ENCODE measurements at places on chromosomes 6 and 20.

GRCh38 chr6:17458966-17459365 is 65.6 kb downstream of the CAP2 start:
- DNase-seq: no peak

GRCh38 chr20:62580052-62580451 is 62.3 kb upstream of the SLCO4A1 start:
- DNase-seq: no peak

DNA sequence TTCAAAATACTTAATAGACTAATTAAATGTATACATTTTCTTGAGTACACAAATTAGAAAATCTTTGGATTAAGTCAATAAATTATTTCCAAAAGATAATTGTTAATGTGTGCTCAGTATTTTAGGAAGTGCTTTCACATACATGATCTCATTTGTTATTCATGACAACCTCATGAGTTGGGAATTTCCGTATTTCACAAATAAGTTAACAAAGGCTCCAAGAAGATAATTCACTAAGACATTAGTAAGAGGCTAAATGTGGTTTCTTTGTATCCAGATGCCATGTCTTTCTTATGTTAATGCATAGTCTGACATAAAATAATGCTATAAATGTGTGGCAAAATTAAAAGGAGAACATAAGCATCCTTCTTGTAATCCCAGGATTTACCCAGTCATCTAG is 79.5 kb upstream of the TCF21 start:
- DNase-seq: no peak

DNA sequence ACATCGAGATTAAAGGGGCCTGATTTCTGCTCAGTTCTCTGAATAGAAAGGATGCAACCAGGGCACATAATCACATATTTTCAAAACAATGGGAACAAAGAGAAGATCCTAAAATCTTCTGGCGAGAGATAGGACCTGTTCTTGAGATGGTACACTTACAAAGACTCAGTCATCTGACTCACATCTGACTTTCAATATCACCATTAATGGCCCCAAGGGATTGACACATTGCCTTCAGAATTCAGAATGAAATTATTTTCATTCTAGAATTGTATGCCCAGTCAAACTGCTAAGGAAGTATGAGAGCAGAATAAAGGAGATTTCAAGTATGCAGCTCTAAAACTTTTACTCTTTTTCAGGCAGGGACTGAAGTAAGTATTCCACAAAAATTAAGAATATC is 240.7 kb upstream of the POU3F2 start:
- DNase-seq: no peak

- DNase-seq: no peak
Observed at GRCh38 chr6:113402544-113402943, 454.6 kb upstream of the MARCKS start.

DNA sequence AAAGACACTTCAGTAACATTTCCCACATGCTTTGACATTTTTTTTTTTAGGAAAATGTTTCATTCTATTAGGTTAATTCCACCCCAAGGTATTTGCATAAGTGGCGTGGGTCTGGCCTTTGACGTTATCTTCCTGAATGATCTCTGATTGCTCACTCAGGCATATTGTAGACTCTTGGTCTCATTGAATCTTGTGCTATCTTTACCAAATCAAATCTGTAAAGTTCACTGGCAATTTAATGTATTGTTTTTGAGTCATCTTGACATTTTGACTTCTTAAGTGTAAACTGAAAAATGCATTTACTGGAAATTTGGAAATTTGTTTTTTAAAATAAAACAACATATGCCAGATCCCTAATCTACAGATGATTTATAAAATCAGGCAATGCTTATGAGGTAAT is 16.0 kb upstream of the VIP start:
- no peak for DNase-seq

DNA sequence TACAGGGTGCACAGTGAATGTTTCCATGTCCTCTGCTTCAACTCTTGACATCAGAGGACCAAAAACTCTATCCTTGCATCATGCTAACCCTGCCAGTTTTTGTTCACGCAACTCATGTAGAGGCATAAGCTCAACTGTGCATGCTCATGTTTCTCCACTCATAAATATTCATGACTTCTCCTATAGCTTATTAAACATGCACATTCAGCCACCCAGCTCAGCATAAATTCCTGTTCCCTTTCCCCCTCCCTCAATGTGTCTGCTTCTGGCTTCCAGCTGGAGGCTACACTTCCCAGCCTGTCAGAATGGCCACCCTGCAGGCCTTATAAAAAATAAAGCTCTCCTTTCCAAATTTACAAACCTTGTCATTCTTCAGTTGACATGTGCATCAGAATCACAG is 154.6 kb downstream of the KIF16B start:
- no peak for DNase-seq

- DNase-seq: no peak
Observed at GRCh38 chr20:51385646-51386530, 156.6 kb downstream of the NFATC2 start.

- DNase-seq: no peak
Observed at GRCh38 chr6:163149279-163149848, 265.2 kb upstream of the QKI start.

GRCh38 chr20:14919501-14920081 is 582.2 kb upstream of the FLRT3 start:
- DNase-seq: no peak

GRCh38 chr6:41594326-41594725 is 43.9 kb upstream of the MDFI start:
- DNase-seq: no peak

GRCh38 chr6:45254253-45254652 is 73.9 kb upstream of the RUNX2 start:
- DNase-seq: no peak

GRCh38 chr6:105994118-105994590 is 92.0 kb upstream of the PRDM1 start:
- peak; percentile 56 for DNase-seq

GRCh38 chr6:15244620-15245360 is 1.1 kb upstream of the JARID2 start:
- DNase-seq: peak; percentile 69

DNA sequence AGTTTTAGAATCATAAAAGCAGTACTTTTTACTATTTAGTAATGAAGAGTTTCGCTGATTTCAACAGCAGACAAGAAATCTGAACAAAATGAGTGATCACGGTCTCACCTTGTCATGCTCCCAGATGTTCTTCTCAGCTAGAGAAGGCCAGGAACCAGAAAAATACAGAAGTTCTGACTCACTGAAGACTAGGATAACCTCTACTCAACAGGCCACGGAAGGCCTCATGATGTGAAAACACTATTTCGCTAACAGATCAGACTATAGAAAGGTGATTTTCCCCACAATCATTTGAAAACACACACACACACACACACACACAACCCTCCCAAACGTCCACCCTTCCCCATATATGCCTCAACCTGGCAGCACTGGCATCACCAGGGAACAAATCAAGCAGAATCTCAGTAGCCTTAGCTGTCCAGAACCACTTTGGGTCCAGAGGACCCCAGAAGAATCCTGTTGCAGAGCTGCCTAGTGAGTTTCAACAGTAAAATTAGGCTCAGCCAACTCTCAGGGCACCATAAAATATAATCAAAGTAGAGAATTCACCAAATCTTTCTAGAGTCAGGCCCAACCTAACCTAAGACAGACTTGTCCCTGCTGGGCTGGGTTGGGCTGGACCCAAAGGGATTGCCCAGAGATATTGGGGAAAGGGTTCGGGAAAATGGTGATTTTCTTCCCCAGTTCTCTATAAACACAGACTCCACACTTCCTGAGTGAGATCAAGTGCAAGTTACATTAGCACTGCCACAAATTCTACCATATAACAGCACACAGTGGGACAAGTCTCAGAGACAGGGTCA is 7.9 kb downstream of the EXOC2 start:
- no peak for DNase-seq

DNA sequence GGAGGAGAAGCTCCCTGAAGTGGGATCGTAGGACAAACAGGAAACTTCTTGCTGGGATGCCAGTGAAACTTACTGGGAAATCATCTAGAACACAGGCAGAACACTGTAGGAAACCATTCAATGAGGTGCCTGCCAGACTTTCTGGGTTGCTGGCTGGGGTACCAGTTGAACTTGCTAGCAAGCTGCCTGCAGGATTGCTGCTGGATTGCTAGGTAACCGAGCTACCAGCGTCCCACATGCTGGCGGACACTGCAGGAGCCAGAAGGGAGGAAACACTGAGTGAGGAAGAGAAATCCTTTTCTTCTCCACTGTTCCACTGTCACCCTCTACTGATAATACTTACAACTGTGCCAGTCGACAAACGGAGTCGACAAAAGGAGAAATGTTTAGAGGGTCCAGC is 91.3 kb upstream of the SLC35B3 start:
- no peak for DNase-seq

DNA sequence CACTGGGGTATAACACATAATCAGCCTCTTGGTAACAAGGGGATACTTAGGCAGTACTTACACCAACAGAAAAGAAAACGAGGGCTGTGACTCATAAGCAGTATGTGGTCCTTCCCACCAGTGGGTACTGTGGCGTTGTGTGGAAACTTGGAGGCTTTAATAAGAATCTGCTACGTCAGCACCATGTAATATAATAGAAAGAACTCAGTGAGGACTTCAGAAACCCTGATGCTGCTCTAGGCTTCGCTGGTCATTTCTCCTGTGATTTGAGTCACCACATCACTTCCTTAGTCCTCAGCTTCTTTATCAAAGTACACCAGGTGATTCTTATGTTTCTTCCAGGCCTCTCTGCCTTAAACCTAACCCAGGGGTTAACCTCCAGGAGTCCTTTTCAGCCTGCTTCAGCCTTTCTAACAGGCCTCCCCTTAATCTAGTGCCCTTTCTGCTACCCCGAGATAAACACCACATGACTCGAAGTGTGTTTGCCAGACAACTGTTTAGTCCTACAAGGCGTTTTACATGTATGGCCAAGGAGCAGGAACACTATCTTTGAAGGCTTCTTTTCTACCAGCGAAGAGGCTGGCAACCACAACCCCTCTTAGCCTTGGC is 68.5 kb downstream of the FYN start:
- no peak for DNase-seq

DNA sequence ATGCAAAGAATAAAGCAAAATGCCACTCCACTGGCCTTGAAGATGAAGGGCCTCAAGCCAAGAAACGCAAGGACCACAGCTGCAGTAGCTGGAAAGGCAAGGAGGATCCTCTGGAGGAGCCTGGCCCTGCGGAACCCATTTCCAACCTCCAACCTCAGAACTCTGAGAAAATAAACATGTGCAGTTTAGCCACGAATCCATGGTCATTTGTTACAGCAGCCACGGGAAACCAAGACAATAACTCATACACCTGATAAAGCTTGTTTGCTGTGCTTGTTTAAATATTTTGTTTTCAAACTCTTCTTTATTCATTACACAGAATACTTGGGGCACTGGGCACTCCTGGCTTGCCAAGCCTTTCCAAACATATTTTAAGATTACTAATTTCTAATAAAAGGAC is 10.4 kb downstream of the SERPINB6 start:
- DNase-seq: no peak

DNA sequence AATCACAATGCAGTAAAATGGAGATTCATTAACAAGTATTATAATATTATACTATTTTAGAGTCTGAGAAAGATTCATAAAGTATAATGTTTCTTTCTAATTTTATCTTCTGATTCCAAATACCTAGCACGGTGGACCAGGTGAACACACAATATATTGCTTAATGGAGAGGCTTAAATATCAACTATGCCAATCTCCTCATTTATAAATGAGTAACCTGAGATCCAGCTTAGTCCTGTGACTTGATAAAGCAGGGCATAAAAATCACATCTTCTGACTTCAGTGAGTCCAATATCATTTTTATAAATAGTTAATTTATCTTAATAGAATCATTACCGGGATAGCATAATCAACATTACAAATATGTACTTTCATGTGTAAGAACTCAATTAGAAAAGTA is 144.4 kb upstream of the GJE1 start:
- no peak for DNase-seq

GRCh38 chr6:75219263-75219662 is 13.4 kb upstream of the COL12A1 start:
- DNase-seq: no peak

DNA sequence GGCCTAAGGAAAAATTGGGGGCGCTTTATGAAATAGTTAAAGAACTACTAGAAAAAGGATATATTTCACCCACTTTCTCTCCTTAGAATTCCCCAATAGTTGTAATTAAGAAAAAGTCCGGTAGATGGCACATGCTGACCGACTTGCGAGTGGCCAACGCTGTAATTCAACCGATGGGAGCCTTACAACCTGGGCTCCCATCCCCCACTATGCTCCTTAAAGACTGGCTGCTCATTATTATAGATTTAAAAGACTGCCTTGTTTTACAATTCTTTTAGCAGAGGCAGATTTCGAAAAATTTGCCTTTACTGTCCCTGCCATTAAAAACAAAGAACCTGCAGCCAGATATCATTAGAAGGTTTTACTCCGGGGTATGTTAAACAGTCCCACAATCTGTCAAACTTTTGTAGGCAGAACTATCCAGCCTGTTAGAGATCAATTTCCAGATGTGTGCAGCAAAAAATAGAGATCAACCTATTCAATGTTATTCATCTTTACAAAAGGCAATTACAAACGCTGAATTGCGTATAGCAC is 58.5 kb upstream of the PRSS16 start:
- DNase-seq: peak; percentile 46

- DNase-seq: no peak
Observed at GRCh38 chr20:39752262-39752876, 790.2 kb downstream of the DHX35 start.

GRCh38 chr20:16013631-16014030 is 559.6 kb downstream of the KIF16B start:
- no peak for DNase-seq

DNA sequence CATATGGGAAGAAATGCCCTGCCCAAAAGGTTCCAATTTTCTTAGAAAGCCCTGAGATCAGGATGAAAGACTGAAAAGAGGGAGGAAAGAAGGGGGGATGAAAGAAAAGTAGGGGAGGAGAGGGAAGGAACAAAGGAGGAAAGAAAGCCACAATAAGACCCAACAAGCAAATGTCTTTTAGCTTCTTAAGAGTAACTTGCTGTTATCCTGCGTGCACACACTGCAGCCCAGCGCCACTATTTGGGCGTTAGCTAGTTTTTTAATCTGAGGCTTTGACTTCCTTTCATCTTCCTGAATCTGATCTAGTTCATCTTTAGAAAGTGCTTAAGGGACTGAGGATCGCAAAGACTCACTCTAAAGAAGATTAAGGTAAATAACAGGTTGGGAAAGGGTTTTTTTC is 77.4 kb upstream of the HDDC2 start:
- no peak for DNase-seq

DNA sequence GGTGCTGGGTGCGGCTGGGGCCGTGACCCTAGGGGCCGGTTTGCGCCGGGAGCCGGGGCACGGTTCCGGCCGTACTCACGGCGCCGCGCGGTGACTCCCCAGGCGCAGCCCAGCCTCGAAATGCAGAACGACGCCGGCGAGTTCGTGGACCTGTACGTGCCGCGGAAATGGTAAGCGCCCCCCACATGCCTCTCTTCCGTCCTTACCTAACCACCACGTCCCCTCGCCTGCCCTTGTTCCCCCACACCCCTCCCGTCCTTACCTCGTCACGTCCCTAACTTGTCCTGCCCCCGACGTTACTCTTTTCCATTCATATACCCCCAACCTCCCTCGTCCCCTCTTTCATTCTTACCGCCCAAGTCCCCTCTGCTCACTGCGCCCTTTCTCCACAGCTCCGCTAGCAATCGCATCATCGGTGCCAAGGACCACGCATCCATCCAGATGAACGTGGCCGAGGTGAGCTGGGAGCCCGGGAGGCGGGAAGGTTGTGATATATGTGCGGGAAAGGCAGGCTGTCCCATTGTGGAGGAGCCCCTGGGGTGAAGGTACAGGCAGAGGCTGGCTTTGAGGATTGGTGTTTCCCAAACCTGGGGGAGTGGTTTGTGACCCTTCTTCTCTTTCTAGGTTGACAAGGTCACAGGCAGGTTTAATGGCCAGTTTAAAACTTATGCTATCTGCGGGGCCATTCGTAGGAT is 463 bp downstream of the RPS21 start:
- no peak for DNase-seq

- DNase-seq: no peak
Observed at GRCh38 chr6:15969236-15969778, 159.6 kb upstream of the MYLIP start.
